Esophagus squamous epithelium (tissue), 5 donors: ENCODE measurements at places on chromosomes 5 and 9. TPM values are rescaled to one million over a fixed set of nuclear protein-coding genes. Genes with fewer than 3 reads are reported as not detected.

GRCh38 chr5:156631005-156631404 lies 219.1 kb upstream of the PPP1R2B start:
- DNase-seq = no peak

DNA sequence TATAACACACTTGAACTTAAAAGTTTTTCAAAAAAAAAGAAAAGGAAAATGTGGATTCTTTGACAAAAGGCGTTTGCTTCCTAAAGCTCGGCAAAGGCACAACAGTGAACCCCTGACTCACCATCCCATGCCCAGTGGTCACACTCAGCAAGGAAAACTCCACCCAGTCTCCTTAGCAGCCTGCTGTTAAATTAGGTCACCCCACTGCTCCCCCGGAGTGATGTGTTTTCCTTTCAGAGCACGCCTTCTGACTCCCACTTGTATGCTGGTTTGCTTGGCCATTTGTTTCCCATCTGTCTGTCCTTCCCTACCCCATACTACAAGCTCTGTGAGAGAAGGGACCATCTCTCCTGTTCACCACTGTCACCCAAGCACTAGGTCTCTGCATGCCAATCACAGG lies 23.8 kb downstream of the RETREG1 start:
- no peak for DNase-seq

DNA sequence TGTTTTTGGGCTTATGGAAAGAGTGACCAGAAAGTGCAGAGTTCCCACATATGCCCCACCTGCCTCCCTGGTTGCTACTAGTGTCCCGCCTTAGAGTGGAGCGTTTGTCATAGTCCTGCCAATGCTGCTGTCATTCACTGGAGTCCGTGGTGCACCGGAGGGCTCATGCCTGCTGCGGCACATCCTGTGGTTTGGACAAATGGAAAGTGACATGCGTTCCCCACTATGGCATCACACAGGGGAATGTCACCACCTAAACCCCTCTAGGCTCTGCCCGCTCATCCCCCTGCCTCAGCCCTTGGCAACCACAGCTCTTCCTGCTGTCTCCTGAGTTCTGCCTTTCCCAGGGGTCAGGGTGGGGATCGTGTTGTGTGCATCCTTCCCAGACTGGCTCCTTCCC lies 29.2 kb downstream of the IRX4 start:
- no peak for DNase-seq

GRCh38 chr9:98572796-98573195 lies 135.9 kb downstream of the GABBR2 start:
- DNase-seq = no peak

Gene SLC25A2
- total RNA-seq = 2.2 TPM
